ENCODE measurements at places on chromosomes 12 and 14. TPM values are rescaled to one million over a fixed set of nuclear protein-coding genes. Genes with fewer than 3 reads are reported as not detected.

DNA sequence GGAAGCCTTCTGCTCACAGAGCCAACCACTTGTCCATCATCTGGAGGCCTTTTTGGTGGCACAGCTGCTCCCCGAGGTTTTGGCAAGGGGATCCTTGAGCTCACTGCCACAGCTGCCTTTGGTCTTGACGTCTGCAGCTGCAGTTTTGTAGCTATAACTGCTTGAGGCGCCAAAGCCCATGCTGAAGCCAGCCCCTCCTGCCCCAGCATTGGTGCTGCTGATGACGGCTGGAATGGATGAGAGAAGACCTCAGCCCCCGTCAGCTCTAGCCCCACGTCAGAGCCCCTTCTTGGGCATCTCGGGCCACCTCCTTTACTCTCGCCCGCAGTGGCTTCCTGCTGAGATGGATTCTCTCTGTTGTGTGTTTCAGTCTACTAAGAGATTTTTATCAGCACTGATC is 12.3 kb upstream of the KRT74 start:
- no peak overlapping the region for H3K4me3 ChIP-seq
- no peaks in the 10 kb centered on the region for H3K4me1 ChIP-seq
- H3K27me3 ChIP-seq: no peaks in the 10 kb centered on the region
- DNase-seq: no peak
- H3K27ac ChIP-seq: no peak overlapping the region

GRCh38 chr12:111309584-111309983 is 59.3 kb downstream of the PHETA1 start:
- no peak overlapping the region for H3K4me3 ChIP-seq
- no peak overlapping the region for H3K27ac ChIP-seq
- H3K4me1 ChIP-seq: no peaks in the 10 kb centered on the region
- DNase-seq: no peak

DNA sequence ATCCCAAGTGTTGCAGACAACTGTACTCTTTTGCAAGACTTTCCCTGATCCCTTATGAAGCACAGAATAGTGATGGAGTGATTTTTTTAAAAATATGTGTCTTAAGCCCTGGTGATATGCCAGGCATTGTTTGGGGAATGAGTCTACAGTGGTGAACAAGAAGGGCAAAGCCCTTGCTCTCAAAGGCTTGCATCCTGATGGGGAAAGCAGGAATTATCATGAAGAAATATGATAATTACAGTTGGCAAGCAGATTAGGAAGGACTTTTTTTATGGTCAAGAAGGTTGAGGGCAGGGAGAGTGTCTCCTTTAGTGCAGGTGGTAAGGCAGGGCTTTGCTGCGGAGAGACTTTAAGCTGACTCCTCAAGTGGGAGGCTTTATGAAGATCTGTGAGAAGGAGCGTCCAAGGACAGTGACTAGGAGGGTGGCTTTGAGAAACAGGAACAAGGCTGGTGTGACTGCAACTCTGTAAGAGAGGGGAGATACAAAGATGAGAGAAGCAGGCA is 100.2 kb downstream of the SYNE2 start:
- no peak for DNase-seq
- no peaks in the 10 kb centered on the region for H3K27me3 ChIP-seq
- H3K36me3 ChIP-seq: peaks cover 3% of the 10 kb centered on the region
- H3K27ac ChIP-seq: no peak overlapping the region
- no peak overlapping the region for H3K4me3 ChIP-seq
- no peaks in the 10 kb centered on the region for H3K4me1 ChIP-seq

DNA sequence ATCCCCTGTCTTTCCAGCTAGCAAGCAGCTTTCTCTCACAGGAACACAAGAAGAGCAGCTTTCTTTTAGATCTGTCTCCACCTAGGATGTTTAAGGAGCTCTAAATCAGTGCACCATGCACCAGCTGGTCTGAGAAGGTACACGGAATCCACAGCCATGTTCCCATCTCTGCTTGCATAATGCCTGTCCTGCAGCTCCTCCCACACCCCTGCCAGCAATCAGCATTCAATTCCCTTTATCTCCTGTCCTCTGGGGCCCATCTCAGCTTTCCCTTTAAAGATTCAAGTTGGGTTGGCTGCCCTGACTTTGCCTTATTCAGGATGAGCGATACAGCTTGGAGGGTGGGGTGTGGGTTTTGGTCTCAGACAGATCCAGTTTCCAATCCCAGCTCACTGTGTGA is 826.3 kb downstream of the BCL11B start:
- no peak overlapping the region for H3K27ac ChIP-seq
- H3K4me1 ChIP-seq: no peaks in the 10 kb centered on the region
- H3K36me3 ChIP-seq: no peaks in the 10 kb centered on the region
- DNase-seq: no peak

GRCh38 chr14:100030452-100031153 is 34.6 kb upstream of the EVL start:
- DNase-seq: no peak
- H3K27me3 ChIP-seq: no peaks in the 10 kb centered on the region
- peaks cover 11% of the 10 kb centered on the region for H3K4me1 ChIP-seq
- H3K36me3 ChIP-seq: no peaks in the 10 kb centered on the region
- no peak overlapping the region for H3K4me3 ChIP-seq

DNA sequence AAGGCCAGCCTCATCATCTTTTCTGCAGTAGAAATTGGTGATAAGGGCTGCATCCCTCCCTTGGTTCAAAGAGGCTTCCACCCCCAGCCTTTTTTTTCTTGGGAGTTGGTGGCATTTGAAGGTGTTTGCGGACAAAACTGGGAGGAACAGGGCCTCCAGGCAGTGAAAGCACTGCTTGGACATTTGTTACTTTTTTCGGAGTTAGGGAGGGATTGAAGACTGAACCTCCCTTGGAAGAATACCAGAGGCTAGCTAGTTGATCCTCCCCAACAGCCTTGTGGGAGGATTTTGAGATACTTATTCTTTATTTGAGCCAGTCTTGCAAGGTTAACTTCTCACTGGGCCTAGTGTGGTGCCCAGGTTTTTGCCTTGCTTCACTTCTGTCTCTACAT is 3.2 kb downstream of the PABPN1 start:
- no peak overlapping the region for H3K4me3 ChIP-seq
- peaks cover 34% of the 10 kb centered on the region for H3K36me3 ChIP-seq
- DNase-seq: no peak
- no peaks in the 10 kb centered on the region for H3K27me3 ChIP-seq
- peaks cover 13% of the 10 kb centered on the region for H3K4me1 ChIP-seq
- H3K27ac ChIP-seq: no peak overlapping the region

The CSRP2 gene
- 11.1 TPM for total RNA-seq

The WASHC4 gene
- 23.6 TPM for total RNA-seq

Data from gastrocnemius medialis (tissue), 4 donors.